Activated CD4-positive, alpha-beta T cell treated with anti-CD3 and anti-CD28 coated beads, Interleukin-2, amount 50 U/mL, for 24 hours (primary cell): ENCODE measurements at places on chromosomes 7 and 10.

DNA sequence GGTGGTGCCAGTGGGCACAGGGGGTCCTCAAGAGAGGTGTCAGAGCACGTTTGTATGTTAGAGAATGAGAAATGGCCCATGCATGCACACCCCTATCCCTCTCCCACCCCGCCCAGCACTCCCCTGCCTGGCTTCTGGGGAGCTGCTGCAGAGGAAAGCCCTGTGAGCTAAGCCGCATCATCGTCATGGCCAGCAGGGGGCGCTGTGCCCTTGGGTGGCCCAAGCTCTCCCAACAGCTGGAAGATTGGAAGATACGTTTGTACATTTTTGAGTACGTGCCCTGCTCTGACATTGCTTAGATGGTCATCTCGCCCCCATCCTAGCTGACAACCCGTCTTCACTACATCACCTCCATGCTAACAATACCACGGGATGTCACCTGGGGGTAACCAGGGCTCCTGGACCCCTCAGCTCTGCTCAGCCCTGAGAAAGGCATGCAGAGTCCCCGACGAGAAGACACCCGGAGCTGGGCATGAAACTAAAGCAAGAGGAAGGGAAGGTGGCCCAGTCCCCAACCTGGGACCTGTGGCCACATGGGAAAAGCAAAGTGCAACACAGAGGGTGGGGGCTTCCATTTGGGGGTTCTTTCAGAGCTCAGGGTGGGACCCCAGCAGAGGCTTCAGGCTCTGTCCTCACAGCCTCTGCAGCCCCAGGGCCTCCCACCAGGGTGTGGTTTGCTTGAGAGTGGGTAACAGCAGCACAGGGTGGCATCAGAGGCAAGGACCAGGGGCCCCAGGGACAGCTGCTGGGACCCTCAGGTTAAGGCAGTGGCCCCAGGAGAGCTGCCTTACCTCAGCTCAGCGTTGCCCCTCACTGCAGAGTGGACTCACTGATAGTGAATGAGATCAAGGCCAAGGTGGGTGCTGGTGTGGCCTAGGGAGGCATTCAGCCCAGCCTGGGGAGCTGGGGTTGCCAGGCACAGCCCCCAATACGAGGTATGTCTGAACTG lies 136.6 kb downstream of the PTPN20 start:
- DNase-seq = peak; percentile 68

GRCh38 chr10:70088308-70088698 lies 35.7 kb downstream of the MACROH2A2 start:
- DNase-seq = no peak

DNA sequence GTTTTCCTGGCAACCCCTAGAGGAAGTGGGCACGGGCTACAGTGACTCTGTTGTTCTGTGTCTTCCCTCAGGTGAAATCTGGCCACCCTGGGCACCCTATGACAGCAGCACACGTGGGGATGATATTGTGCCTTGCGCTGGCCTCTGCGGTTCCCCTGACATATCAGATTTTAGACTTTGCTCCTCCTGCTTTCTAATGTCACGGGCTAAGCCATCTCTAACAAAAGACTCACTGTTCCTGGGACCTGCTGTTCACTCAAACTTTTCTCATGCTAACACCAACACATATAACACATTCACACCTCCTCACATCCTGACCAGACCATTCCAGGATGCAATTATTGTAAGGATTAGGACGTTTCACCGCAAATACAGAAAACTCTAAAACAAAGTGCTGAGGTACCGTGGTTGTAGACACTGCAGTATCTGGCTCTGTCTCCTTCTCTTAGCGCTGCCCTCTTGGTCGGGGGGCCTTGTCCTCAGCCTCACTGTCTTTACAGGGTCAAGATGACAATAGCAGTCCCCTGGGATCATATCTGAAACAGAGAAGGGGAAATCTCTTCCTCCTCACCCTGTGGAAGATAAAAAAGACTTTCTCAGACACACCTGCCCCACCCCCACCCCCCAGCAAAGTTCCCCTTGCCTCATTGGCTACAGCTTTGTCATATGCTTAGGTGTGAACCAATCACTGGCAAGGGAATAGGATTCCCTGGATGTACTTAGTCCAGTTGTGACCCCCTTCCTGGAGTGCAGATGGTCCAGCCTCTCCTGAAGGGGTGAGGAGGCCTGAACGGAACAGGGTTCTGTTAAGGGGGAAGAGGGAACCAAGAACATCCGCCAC lies 14.1 kb downstream of the CHN2 start:
- DNase-seq = no peak

GRCh38 chr7:155896531-155897263 lies 84.4 kb upstream of the SHH start:
- DNase-seq = no peak

DNA sequence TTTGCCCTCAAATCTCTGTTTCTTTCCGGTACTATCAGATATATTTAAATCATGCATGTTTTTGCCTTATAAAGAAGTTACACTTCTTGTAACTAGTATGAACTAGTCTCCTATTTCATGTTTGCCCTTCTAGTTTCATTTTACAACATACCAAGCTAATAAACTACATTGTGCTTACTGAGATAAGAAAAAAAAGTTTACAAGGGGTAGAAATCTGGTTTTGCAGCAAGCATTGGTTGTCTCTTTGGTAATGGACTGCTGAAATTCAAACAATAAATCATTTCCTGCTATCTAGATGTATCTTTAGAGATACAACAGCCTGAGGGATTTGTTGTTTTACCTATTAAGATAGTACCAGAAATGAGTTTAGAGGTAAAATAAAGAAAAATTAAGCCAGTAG lies 18.8 kb downstream of the PTTG1IP2 start:
- DNase-seq = no peak

DNA sequence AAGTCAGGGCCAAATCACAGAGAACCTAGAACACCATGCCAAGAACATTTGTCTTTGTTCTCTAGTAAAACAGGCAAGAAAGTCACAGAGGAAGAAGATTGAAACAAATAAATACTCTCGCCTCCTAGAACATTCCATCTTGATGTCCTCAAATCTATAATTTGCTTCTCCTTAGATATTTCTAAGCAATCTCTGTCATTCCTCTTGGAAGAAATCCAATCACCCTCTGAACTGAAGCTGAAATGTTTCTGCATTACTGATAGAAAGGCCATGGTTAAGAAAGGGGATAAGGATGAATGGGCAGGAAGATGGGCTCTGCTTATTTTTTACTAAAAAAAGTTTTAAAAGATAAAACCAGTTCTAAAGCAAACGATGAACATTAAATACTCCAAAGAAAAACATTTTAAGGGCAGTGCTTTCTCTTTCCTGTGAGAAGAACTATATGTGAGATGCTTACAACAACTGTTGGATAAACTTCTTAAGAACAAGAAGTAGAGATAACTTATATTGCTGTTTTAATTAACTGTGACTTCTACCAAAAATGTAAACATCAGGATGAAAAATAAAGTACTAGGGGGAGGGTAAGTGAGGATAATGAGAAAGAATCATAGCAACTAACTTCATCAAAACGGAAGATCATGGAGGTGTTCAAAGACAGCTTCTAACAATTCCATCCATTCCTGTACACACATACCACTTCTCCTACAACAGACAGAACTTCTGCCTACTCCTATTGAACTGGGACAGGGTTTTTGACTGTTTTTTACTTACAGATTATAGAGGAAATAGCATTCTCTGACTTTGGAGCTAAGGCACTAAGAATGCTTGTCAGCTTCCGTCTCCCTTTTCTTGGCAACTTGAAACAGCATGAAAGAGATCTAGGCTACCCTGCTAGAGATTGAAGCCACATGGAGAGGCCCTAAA lies 153.0 kb upstream of the LRRTM3 start:
- no peak for DNase-seq

- no peak for DNase-seq
Observed at GRCh38 chr10:88227342-88228018, 355.6 kb downstream of the RNLS start.
